Peyer's patch (tissue), 4 donors: ENCODE measurements at places on chromosomes 5 and 9.

DNA sequence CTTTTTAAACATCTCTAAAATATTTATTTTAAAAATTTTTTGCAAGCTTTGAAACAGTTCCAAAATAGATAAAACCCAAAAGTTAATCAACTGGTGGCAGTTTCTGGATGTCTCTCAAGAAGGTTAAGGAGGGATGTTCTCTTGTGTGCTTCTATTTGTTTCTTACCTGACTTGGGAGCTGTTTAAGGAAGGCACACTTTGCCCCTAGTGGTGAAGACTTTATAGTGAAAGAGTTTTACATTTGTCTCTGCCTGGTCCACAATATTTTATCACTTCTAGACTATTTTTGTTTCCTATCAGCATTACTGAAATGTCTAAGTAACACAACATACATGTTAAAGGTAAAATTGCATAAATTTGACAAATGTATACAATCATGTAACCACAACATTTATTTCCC lies 552.8 kb downstream of the SEMA5A start:
- DNase-seq = no peak

- DNase-seq = no peak
These were observed 28.2 kb upstream of the PPP2R2B start for GRCh38 chr5:146906803-146907202.

DNA sequence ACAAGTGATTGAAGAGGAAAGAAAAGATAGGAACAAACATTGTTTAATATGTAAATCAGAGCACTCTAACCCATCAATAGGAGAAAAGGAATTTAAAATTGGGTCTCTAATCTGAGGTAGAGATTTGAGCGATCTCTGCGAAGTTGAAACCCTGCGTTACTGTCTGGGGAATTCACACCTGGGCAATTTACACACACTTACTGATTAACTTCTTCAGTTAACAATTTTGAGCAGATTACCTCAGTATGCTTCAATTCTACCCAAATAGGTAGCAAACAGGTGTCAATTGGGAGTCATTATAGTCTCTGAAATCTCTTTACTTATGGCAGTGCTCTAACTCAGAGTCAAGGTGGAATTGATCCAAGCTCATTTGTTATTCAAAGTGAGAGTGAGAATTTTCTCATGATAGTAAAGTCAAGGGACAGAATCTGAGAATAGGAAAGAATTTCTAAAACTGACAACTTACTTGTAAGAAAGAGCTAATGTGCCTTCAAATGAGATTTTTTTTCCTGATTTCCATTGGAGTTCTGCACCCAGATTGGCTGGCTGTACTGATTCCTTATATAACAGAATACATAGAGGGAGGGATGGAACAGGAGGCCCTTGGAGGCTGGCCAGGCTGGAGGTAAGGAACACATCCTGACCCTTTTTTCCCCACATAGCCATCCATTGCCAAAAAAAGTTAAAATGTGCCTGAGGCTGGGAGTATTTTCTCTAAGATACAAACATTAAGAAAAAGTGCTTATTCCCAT lies 27.1 kb upstream of the IFNA14 start:
- no peak for DNase-seq

GRCh38 chr9:81989700-81990099 lies 1.1 kb downstream of the SPATA31D1 start:
- no peak for DNase-seq

DNA sequence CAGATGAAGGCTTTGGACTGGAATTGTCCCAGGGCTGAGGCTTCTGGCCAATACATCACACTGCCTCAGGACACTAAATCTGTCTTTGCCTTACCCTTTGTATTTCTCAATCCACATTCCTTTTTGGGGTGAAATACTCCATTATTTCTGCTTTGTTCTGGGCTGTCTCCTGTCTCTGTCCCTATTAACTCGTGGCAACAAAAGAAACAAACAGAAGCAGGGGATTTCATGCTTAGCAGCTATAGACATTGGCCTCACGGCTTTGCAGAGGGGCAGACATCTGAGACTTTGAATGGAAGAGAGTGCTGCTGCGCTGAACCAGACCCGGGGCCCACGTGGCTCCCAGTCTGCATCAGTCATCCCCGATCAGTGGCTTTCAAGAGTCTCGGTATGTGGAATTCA lies 129.7 kb downstream of the ARL15 start:
- no peak for DNase-seq

- DNase-seq = no peak
These were observed 154.3 kb downstream of the SPOCK1 start for GRCh38 chr5:137344723-137345322.

DNA sequence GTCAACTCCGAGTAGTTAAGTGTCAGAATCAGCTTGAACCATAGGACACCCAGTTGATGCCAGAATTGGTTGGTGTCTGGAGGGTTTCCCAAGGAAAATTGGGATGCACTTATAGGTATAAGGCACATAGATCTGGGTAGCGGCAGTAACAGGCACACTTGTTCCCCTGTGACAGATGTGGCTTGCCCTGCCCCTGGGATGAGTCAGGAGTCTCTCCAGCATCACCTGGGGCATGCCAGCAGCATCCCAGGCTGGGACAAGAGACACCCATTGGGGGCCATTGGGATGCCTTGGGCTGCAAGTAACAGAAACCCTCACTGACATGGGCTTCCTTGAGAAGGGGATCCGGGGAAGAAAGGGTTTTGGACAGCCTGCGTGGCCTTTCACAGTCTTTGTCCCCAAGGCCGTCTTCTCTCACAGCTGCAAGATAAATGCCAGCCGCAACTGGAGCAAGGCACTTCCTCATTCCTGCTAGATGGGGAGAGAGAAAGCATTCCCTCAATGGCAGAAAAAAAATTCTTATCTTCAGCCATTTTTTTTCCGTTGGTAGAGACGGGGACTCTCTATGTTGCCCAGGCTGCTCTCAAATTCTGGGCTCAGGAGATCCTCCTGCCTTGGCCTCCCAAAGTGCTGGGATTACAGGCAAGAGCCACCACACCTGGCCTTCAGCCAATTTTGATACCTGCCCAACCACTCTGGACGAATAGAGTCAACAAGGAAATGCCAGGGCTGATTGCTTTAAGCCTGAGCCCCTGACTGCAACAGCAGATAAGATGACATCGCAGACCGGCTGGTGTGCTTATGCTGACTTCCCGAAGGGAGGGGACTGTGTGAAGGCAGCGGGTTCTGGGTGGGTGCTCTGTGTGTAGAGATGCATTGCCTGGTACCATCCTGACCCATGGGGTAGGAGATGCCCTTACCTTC lies 13.3 kb upstream of the RNF130 start:
- peak; percentile 69 for DNase-seq

DNA sequence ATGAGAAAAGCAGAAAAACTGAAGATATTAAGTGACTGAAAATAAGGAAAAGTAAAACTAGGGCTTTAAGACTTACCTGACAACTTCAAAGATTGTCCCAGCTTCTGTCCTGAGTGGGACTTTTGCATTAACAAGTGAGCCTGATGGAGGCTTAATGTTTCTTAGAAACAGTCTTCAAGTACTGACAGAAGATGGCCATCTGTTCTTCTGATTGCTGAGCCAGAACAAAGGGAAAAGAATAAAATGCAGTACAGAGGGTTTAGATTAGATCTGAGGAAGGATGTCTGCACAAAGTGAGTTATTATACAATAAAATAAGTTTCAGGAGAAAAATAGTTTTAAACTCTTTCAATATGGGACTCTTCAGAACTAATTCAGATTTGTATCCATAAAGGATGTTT lies 500.7 kb downstream of the CETN3 start:
- DNase-seq = no peak

- DNase-seq = no peak
These were observed 206.1 kb upstream of the IRX1 start for GRCh38 chr5:3389471-3390026.

- no peak for DNase-seq
These were observed 204.4 kb downstream of the NXNL2 start for GRCh38 chr9:88739373-88739772.

GRCh38 chr5:670396-671270 lies 22.5 kb downstream of the TPPP start:
- DNase-seq = no peak

DNA sequence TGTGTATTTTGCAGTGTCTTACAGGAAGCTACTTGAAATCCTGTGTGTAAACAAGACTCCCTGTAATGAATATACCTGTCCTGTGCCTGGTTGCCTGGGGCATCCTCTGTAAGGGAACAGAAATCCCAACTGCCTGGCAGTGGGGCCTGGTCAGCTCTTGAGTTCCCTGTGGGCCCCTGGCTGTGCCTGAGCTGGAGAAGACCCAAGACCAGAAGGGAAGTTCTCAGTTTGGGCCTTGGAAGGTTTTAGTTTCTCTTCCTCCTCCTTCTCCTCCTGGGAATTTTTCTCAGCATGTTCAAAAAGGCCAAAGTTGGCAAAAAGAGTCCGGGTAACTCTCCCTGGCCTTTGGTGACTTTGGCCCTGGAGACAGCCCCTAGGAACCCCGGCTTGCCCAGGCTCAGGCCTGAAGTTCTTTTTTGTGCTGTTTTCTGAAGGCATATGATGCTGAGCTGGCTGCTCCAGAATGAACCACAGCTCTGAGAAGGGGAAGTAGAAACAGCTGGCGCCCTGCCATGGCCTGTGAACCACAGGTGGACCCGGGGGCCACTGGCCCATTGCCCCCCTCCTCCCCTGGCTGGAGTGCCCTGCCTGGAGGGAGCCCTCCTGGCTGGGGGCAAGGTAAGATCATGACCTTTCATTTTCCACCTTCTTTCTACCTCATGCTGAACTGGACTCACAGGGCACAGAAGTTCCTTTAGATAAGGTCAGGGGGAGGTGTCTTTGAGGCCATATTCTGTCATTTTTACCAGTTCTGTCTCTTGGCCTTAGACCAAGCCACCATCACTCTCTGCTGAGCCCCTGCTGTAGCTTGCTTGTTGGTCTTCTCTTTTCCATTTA lies 5.8 kb downstream of the TMEM268 start:
- DNase-seq = peak; percentile 56

GRCh38 chr5:114467729-114468128 lies 105.9 kb downstream of the KCNN2 start:
- DNase-seq = no peak

- DNase-seq = no peak
These were observed 116.9 kb downstream of the IRX2 start for GRCh38 chr5:2634399-2635176.

- no peak for DNase-seq
These were observed 19.4 kb downstream of the OR2Y1 start for GRCh38 chr5:180720486-180720885.

DNA sequence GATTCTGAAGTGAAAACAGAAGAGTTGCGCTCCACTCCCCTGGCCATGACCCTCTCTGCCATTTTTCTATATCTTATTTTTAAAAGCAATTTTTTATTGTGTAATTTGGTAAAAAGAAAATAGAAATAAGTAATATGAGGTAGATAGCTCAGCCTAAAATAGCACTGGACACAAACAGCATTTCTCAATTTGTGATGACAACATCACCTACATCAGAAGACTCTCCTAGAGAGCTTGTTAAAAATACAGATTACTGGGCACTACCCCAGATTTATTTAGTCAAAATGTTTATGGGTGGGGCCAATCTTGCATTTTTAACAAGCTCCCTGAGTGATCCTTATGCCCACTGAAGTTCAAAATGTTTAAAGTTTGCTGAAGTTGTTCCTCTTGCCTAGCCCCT lies 40.5 kb upstream of the CCDC112 start:
- no peak for DNase-seq

- DNase-seq = no peak
These were observed 84.7 kb downstream of the EDIL3 start for GRCh38 chr5:84299959-84300358.

GRCh38 chr5:119328753-119329602 lies 26.8 kb upstream of the TNFAIP8 start:
- DNase-seq = no peak

DNA sequence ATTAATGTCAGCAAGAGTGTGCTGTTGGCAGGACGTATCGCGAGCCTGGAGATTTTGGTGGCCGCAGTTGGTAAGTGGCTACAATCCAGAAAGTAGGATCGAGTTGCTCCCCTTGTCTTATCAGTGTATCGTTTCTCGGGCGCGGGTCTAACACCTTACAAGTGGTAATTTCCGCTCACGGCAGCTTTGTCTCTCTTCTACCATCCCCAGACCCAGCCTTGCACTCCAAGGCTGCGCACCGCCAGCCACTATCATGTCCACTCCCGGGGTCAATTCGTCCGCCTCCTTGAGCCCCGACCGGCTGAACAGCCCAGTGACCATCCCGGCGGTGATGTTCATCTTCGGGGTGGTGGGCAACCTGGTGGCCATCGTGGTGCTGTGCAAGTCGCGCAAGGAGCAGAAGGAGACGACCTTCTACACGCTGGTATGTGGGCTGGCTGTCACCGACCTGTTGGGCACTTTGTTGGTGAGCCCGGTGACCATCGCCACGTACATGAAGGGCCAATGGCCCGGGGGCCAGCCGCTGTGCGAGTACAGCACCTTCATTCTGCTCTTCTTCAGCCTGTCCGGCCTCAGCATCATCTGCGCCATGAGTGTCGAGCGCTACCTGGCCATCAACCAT lies 1.1 kb downstream of the PTGER4 start:
- peak; percentile 78 for DNase-seq
